ENCODE measurements at places on chromosomes 7 and 10.

DNA sequence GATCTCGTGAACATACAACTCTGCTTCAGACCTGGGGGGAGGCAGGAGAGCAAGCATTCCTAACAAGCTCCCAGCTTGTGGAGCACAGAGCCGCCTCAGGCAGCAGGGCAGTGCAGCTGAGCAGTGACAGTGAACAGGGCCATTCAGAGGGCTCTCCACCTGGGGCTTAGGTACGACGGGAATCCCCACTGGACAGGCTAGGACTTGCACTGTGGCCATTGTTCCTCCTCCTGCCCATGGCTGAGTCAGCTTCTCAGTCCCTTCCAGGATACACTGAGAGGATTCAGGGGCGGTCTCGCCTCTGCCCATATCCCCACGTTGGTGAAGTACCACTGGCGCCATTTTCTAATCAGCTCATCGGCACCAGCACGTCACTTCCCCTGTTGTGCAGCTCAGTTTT, 71.1 kb downstream of the FIGNL1 start:
- DNase-seq: no peak

- no peak for DNase-seq
Observed at GRCh38 chr10:97412891-97413304, 11.8 kb upstream of the RRP12 start.

DNA sequence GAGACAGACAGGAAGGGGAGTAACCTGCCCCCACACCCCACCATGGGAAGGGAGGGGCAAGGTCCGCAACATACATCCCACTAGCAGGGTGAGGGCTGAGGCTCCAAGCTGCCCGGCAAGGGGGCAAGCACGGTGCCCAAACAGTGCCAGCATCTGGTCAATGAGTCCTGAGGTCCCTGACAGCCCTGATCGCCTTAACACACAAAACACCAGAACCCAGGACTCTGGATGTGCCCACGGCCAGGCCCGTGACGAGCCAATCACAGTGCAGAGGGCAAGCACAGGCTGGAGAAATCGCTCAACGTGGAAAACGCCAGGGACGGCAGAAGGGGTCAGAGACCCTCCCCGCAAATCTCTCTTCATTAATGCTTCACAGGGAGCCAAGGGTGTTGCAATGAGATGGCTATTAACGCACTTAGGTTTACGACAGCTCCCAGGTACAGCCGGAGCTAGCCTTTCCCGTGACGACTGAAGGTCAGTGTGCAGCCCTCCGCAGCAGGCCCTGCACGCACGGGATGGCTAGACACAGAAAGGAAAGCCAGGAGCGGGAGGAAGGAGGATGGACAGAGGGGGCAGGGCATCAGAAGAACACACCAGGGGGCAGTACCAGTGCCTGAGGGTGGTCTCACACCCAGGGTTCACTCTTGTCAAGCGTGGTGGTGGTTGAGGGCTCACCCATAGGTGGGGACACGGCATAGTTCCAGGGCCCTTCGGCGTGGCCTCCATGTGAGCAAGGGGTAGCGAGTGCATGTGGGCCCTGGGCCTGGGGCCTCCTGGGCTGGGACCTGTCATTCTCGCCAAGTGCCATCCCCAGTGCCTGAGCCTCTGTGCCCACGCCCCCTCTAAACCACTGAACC, 220.5 kb downstream of the MAD1L1 start:
- no peak for DNase-seq

DNA sequence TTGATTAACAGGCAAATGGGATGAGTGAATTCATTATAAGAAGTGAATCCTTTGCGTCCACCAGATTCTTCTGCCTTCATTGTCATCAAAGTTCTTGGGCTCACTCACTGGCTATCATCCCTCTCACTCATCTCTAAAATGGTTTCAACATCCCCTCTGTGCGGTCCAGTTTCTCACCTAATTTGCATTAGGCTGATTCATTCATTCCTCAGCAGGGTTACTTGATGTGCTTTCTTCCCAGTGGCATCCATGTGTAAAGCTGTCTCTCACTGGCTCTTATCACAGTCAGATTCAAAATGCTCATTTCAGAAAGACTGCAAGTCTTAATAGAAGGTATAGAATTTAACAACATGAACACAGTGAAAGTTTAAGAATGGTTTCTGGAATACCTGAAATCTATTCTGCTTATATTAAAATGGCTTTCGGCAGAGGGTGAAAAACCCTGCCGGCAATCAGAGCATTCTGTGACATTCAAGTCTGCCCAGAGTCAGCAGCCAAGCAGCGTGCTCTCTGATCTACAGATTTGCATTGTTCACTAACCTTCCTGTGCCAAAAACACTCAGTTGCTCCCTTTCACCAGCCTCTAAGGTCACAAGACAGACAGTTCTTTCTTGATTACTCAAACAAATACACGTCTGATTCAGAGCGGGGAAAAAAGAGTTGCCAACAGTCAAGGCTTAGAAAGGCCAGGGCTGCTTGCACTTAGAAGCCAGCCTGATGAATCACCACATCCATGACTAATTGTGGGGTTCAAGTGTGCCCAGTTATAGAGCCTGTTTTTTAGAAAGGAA, 106.7 kb downstream of the TES start:
- no peak for DNase-seq

GRCh38 chr7:53151496-53151895, 116.1 kb downstream of the POM121L12 start:
- no peak for DNase-seq

GRCh38 chr7:33062023-33062781, at the start of gene NT5C3A:
NT5C3A (minus strand) TSS chr7:33062776; CDS start chr7:33062705, 71 bp downstream.
- DNase-seq: no peak

- DNase-seq: no peak
Observed at GRCh38 chr7:85343484-85343883, 156.6 kb upstream of the SEMA3D start.

- DNase-seq: no peak
Observed at GRCh38 chr7:47938574-47939165, 9.6 kb downstream of the PKD1L1 start.

DNA sequence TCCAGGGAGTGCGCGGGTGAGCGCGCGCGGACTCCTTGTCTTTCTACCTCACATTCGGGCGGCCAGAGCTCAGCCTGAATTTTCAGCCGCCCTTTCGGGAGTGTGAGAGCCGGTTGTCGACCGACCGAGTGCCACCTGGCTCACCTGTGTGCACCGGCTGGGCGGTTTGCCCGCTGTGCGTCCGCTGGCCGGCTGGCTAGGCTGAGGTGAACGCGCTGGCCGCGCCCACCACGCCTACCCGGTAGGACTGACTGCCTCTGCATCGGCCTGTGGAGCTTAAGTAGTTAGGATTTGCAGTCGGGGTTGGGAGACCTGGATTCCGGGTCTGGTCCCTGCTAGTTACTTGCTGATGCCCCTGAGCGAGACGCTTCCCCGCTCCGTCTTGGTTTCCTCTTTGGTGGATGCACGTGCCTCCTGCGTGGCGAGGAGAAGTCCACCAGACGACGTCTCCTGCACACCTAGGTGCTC, 553 bp downstream of the TSPAN15 start:
- peak; percentile 27 for DNase-seq

- no peak for DNase-seq
Observed at GRCh38 chr10:97991871-97992270, 38.5 kb downstream of the CRTAC1 start.

GRCh38 chr7:91230100-91230499, 34.1 kb upstream of the FZD1 start:
- DNase-seq: no peak

DNA sequence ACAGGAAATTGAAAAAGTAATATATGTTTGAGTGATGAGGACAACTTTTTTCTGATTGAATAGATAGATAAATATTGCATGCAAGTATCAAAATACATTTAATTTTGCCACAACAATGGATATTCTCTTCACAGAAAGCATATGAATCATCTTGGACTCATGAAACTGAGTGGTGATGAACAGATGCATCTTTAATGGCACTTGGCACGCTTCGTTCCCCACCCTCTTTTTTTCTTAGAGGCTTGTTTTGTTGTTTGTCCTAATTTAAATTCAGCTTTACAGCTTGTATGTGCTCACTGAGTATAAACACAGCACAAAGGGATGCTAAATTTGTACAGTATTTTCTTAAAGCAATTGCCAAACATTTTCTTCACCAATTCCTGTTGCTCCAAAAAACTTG, 145.0 kb upstream of the YAE1 start:
- no peak for DNase-seq

GRCh38 chr7:121739465-121739864, 133.5 kb upstream of the PTPRZ1 start:
- DNase-seq: no peak

DNA sequence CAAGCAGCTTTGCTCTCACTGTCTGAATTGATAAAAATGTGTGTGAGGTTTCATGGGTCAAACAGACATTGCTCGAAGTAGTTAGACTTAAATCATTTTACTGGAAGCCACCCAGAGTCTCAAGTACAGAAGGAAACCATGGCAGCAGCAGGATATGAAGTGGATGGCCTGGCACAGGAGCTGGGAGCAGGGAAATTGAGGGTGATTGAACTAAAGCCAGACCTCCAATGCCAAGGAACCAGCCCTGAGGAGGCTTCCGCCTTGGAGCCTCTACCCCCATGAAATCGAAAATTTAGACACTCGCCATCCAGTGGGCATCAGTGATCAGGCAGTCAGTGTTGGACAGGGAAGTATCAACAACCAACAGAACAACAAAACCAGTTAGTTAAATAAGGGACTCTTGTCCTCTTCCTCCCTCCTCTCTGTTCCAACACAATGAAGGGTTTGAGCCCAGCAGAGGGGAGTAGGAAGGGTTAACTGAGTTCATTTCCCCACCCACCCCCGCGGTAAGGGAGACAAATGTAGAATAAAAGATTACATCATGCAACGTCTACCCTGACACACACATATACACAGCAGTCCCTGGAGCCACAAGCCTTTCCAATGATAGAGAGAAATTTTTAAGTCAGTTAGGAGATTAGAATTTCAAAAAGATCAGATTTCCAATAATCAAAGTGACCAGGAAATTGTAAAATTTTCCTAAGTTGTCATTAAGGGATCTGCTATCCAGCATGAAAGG, 156.3 kb downstream of the SLC16A9 start:
- no peak for DNase-seq

DNA sequence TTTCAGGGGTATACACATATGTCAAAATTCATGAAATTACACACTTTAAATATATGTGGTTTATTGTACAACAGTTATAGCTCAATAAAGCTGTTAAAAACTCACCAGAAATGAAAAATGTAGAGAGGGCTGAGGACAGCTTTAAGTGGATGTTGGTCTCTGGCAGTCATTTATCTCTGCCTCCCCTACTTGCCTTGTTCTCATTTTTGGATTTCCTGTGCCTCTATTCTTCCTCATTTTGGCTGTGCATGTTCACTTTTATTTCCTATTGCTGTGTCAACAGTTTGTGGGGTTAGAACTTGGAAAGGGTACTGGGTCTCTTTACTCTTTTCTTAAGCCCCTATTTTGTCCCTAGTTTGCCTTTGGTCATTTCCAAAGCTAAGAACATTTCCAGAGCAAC, 18.6 kb upstream of the MEST start:
- no peak for DNase-seq

- DNase-seq: no peak
Observed at GRCh38 chr10:71837098-71837827, 13.8 kb downstream of the PSAP start.

- DNase-seq: no peak
Observed at GRCh38 chr7:116809636-116810266, 52.6 kb upstream of the CAPZA2 start.
